ENCODE measurements at places on chromosomes 11 and 22. TPM values are rescaled to one million over a fixed set of nuclear protein-coding genes. Genes with fewer than 3 reads are reported as not detected.
A peak's percentile ranks its signal among the peaks of the same experiment; 100 is the strongest.

DNA sequence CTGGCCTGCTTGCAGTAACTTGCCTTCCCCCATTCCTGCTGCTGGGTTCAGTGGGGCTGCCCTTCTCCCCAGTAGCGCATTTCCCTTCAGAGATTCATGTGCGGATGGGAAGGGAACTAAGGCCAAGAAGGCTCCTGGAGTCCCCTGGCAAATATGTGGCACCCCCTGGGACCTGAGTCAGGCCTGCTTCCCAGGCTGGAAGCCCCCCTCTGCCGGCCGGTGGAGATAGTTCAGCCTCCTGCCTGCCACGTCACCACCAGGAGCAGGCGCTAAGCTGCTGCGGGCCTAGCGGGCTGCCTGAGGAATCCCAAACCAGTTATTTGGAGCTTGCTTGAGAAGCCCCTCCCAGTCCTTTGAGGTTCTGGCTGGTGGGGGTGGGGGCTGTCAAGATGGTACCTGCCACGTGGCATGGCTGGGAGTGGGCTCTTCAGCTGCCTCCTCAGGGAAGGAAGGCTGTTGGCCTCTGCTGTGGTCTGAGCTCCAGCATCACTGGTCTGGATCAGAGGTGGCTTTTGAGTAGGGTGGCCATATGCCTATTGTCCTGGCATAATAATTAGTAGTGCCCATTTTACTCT lies 2.0 kb downstream of the SERPINH1 start:
- DNase-seq, result peak; percentile 91

- DNase-seq, result peak; percentile 82
Observed at GRCh38 chr11:69511358-69512055, 30.0 kb downstream of the LINC01488 start.

GRCh38 chr11:125398994-125399640 lies 96.9 kb downstream of the FEZ1 start:
- no peak for DNase-seq

- no peak for DNase-seq
Observed at GRCh38 chr11:17350455-17351171, 987 bp upstream of the NCR3LG1 start.

DNA sequence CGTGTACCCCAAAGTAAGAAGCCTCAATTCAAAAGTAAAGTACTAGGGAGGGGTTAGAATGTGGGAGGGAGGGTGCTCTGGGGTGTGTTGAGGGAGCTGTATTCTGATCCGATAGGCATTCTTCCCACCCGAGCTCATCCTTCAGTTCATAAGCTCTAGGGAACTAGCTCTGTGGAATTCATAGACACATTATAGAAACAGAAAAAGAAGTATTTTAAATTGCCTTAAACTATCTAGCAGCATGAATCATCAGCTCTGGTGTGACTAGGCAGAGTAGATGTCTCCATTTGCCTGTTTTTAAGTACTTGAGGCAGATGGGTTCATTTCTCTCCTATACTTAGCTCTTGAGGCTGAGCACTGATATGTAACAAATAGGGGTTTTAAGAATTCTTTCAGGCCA lies 7.3 kb upstream of the SGSM3 start:
- DNase-seq, result no peak

GRCh38 chr11:115420505-115420904 lies 83.7 kb downstream of the CADM1 start:
- DNase-seq, result no peak

GRCh38 chr11:5476186-5476819 lies 12.2 kb upstream of the OR52D1 start:
- DNase-seq, result peak; percentile 74

- DNase-seq, result no peak
Observed at GRCh38 chr11:78217650-78218541, 29.2 kb downstream of the USP35 start.

- DNase-seq, result no peak
Observed at GRCh38 chr11:126723665-126724045, 276.9 kb downstream of the KIRREL3 start.

GPHA2 gene
- not detected for total RNA-seq

MS4A6A gene
- 0.83 TPM for total RNA-seq

- DNase-seq, result peak; percentile 57
Observed at GRCh38 chr11:92123540-92123939, 101.1 kb upstream of the FAT3 start.

DNA sequence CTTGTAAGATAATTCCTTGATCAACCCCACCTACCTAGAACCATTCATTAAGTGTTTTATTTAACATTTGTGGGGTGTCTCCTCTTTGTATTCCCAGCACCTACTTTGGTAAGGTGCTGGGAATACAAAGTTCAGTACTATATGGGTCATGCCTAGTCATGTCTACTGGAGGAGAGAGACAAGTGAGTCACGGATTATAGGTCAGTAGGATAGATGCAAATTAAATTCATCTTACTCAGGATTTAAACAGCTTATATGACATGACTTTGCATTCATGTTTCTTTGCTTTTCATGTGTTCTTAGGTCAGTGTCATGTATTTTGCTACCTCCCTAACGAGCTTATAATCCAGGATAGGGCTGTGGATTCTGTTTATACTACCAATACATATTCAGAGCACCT lies 3.4 kb upstream of the FADS1 start:
- no peak for DNase-seq

DNA sequence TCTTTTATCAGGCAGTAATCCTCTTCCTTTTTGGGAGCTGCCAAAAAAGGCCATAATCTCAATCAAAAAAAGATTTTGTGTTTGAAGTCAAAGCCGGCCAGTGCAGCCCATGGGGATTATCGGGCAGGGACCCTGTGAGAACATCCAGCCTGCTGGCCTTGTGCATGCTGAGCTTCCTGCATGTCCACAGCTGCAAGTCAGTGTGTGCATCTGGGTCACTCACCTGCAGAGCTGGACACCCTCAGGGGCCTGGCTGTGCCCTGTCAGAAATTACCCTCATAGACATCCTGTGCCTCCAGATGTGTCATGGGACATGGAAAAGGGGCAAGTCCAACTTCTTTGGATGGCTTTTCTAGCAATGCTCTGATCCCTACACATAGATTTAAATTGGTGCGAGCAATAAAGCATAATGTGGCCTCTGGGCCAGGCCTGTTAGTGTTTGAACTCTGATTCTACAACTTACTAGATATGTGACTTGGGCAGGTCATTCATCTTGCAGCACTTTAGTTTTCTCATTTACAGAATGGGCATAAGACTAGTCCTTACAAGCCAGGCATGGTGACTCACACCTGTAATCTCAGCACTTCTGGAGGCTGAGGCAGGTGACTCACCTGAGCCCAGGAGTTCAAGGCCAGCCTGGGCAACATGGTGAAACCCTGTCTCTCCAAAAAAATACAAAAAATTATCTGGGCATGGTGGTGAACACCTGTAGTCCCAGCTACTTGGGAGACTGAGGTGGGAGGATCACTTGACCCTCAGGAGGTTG lies 81.6 kb upstream of the LARGE1 start:
- DNase-seq, result no peak

PSMA1 gene
- total RNA-seq, result 133 TPM

DNA sequence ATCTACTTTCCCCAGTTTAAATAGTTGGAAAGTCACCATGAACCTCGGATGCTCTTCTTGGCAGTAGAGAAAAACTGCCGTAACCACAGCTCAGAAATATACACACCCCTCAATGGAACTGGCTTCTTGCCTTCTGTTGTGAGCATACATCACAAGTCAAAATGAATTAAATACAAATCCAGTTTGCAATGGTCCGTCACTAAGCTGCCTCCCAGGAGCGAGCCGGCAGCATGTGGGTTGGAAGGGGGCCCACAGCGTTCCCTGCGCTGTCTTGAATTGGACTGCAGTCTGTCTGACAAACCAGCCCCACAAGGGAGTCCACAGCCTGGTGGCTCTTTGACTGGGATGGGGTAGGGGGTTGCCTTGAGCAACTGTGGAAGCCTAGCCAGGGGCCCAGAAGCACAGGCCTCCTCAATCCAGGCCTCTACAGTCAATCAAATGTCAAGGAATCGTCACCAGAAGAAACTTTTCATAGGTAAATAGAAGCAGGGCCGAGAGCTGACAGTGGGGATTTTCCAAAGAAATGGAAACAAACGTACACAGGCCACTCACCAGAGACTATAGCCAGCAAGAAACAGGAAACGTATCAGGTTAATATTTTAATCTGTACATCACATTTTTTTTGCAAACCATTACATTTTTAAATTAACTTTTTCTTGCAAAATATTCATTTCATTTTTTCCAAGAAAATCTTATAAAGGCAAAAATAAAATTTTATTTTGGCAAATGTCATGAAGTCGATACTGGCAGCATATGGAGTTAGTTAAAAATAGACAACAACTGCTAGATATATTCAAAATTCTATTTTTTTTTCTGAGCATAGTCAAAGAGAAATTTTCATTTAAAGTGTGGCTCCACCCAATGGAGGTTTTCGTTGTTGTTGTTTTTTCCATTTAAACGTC lies 38.5 kb downstream of the C11orf58 start:
- DNase-seq, result peak; percentile 84

DNA sequence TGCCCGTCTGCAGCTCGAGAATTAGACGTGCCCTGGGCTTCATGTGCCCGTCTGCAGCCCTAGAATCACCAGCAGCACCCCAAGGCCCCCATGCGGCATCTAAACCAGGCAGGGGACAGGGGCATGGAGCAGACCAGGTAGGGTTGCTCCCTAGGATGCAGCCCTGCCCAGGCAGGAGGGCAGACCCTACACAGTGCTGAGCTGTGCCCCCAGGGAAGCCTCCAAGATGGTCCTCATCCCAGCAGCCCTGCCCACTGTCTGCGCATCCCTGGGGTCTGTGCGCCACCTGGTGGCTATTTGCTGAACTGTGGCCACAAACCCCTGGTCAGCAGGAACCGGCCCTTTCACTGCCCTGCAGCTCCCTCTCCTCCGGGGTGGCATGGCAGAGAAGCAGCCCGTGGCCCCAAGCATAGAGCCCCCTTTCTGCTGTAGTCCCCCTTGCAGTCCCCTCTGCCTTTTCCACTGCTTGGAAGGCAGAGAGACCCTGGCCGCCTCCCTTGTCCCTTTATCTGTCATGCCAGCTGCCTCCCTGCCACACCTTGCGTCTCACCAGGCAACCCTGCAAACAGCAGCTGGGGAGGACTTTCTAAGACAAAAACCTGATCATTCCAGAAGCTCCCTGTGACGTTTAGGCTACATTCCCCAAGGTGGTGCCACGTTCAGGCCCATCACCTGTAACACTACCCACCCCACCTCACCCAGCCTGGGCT lies 86.6 kb downstream of the KCNQ1 start:
- DNase-seq, result peak; percentile 80

DNA sequence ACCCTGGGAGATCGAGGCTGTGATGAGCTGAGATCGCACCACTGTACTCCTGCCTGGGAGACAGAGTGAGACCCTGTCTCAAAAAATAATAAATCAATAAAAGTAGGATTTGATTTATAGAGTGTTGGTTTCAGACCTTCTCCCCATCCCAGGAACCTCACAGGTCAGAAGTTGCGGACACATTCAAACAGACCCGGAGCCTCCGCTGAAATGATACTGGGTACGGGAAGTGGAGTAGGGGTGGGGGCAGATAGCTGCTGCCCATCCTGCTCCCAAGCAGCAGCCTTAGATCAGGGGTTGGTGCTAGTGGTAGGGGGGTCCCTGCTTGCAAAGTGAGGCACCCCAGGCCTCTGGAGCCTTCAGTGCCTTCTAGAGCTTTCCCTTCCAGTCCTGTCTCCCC lies 7.8 kb downstream of the PRDM11 start:
- no peak for DNase-seq

DNA sequence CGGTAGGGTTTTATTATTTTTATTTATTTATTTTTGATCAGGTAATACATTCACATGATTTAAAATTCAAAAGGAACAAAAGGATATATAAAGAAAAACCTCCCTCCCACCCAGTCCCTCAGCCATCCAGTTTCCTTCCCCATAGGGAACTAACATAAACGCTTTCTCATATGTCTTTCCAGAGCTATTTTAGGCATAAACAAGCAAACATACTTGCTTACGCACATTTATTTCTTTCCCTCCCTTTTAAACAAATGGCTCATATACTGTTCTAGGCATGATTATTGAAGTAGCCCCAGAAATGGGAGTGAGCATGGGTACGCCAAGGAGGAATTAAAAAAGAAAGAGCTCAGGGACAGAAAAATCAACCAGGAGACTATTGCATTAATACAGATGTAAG lies 63.7 kb downstream of the LIF start:
- no peak for DNase-seq

SDHD gene
- total RNA-seq, result 52.1 TPM

- DNase-seq, result no peak
Observed at GRCh38 chr11:13376838-13377237, 86.2 kb downstream of the BTBD10 start.

Measured in cardiac muscle cell (in vitro differentiated cells and primary cell).